Stimulated activated naive B cell treated with anti-CD40 and anti-IgM and Interleukin-4, amounts not matched to agents 10 μg/mL and 1 μg/mL and 100 μg/mL, for 72 hours (primary cell): ENCODE measurements at places on chromosomes 3 and 15.
A peak's percentile ranks its signal among the peaks of the same experiment; 100 is the strongest.

- DNase-seq: no peak
Observed at GRCh38 chr3:40215015-40215414, 94.5 kb upstream of the EIF1B start.

DNA sequence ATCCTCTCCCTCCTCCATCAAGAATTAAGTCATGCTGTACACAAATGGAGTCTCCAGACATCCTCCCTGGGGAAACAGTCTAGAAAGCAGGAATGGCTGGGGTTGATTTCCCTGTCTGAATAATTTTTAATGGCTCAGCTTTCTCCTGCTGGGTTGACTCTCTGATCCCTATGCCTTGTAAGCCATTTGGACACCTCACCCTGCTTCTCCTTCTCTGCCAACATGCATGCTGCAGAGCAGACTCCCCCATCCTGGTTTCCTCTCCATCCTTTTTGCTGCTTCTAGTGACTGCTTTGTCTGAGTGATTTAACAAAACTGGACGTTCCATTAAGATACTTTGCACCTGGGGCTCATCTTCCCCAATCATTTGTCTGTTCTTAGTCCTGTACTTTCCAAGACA is 22.2 kb downstream of the SV2B start:
- DNase-seq: no peak

DNA sequence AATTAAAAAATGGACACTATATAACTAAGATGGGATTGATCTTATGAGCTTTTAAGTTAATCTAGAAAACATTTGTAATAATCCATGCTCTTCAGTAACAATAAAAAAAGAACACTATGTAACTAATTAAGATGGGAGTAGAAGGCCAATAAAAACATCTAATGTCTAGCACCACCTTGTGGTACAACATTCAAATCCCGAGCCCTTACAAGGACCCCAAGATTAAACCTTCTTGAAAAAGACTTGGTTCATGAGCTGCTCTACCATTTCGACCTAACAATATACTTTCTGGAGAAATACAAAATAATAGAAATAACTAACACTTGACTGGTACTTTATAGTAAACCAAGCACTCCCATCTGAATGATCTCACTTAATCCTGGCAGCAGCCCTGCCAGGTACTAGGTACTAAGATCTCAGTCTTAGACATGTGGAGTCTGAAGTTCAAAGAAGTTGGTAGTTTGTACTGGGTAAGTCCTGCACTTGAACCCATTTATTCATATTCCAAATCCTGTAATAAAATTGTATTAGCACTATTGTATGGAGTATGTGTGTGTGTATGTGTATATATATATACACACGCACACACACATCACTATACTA is 21.8 kb downstream of the METTL6 start:
- no peak for DNase-seq

GRCh38 chr3:170517242-170517945 is 68.5 kb downstream of the SLC7A14 start:
- no peak for DNase-seq

- no peak for DNase-seq
Observed at GRCh38 chr3:13259831-13260230, 160.3 kb downstream of the NUP210 start.

GRCh38 chr15:61314427-61314826 is 85.3 kb upstream of the RORA start:
- no peak for DNase-seq

GRCh38 chr3:11154953-11155325 is 646 bp downstream of the HRH1 start:
- DNase-seq: no peak

GRCh38 chr15:83379579-83379959 is 67.6 kb upstream of the SH3GL3 start:
- no peak for DNase-seq

DNA sequence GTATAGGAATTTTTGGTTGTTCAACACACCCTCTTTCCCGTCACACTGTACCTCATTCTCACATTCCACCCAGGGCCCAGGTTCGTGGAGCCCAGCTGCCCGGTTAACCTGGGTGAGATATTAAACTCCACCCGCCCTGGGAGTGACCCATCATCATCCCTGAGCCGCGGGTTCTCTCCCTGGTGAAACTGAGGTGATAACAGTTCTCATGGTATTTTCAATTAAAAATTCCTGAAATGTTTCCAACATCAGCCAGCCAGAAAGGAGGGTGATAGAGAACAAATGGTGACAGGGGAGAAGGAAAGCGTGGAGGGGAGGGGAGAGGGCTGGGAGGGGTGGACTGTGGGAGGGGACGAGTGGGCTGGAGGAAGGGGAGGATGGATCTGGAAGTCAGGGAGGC is 148.8 kb downstream of the ALDH1A2 start:
- no peak for DNase-seq

DNA sequence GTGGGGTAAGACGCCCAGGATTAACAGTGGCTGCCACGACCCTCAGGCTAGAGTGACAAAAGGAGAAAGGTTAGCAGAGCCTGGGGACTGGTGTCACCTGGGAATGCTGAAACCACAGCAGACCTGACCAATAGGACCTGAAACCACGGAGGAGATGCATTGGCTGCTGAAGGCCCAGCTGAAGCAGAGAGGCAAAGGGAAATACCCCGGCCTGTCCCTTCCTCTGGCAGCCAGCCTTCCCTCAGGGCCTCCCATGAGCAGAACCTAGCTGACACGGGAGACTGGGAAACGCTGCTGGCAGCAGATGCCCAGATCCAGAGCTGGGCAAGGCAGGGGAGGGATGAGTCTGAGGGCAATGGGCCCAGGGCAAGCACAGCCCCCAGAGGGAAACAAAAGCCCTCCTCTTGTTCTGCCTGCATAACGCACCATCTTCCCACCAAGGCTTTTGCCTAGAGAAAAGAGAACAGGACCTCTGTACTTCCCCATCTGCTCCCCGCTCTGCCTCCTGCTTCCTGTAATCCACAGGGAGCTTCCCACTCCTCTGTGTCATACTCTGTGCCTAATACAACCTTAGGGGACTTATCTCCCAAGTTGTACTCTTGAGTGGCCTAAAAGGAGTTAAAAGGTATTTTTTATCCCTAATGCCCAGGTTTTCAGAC is 216.2 kb downstream of the ABHD5 start:
- no peak for DNase-seq

- DNase-seq: no peak
Observed at GRCh38 chr3:40363674-40364073, 23.3 kb upstream of the ENTPD3 start.

DNA sequence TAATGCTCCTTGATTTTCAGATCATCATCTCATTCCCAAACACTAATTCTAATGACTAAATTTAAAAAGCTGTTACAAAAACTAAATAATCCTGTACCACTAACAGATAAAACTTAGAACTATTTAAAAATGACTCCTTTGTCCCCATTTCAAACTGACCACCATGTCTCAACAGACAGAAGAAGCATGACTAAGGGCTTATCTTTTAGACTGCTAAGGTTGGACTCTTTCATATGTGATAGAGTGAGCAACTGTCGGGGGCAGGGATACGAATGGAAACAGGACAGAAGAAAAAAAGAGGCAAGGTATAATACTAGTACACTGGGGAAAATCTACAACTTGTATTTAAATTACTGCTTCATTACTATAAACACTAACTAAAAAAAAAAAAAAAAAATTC is 23.3 kb downstream of the SNX4 start:
- no peak for DNase-seq

DNA sequence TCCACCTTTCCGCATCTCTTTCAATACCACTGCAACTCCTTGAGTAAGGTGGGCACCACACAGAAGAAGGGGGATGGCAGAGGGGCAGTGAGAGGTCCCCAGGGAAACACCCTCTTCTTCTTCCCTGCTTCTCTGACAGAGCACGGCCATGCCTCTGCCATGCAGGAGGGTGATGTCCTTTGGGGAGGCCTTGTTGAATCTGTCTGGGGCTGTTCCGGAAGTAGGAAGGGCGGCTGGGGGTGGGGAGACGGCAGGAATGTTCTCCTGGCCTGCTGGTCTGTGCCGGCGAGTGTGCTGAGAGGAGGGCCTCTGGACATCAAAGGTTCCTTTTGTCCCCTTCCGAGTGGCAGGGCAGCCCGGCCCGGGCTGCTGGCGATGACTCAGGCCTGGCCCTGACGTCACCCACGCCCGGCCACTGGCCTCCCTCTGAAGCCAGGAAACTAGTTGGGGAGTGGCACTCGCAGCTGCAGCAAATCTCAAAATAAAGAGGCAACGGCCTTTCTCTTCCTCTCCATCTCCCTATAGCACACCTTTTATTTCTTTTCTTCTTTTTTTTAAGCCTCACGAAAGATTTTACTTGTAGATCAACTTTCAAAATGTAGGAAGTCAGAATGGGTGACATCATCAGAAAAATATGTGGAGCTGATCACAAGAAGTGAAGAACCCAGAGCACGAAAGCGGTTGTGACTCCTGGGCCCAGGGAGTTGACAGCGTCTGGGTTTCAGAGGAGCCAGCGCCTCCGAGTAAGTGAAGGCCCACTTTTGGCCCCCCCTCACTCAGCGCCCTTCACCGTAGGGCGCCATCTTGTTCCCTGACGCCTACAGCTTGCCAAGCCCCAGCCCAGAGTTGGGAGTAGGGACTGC is at the start of gene ZBTB38:
Gene ZBTB38, plus strand, starts transcription at position 443 of the 863 bp plus-strand sequence. CDS start 73,885 bp downstream, outside the sequence.
- no peak for DNase-seq

DNA sequence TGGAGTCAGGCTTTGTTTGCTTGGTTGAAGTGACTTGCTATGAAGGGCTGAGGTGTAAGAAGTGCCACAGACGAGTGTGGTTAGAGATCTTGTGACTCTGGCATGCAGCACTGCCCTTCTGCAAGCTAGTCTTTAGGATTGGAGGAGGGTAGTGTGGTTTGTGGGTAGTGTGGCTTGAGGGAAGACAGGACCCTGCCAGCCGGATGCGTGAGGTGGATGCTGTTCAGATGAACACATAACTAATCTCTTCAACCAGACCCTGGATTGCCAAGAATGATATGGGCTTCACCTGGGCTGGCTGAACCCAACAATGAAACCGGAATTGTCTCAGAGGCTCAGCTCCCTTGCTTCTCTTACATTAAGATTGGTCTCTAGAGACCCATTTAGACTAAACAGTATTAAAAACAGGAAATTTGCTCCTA is 32.7 kb downstream of the STARD9 start:
- DNase-seq: peak; percentile 44

- no peak for DNase-seq
Observed at GRCh38 chr3:184551103-184551502, 10.5 kb upstream of the EPHB3 start.
